NCI-H526 treated with DMSO at 0.1 percent for 48 hours (cell line): ENCODE measurements at places on chromosomes 1 and 21.

DNA sequence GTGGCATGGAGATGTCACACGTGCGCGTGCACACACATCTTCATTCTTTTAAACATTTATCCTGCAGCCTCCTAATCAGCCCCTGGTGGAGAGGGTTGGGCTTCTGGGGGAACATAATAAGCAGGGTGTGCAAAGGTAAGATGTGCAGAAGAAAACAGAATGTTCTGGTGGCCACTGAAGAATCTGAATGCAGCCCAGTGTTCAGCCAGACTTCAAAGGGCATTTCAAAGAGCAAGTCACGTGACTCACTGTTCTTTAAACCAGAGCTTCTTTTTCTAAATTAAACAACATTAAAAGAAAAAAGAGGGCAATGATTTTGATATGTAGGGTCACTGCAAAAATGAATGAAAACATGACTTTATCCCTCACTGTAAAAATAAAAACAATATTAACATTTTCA, 89.8 kb downstream of the ABCA4 start:
- no peak for DNase-seq

GRCh38 chr1:44239331-44239960, 26.2 kb downstream of the DMAP1 start:
- DNase-seq = no peak

DNA sequence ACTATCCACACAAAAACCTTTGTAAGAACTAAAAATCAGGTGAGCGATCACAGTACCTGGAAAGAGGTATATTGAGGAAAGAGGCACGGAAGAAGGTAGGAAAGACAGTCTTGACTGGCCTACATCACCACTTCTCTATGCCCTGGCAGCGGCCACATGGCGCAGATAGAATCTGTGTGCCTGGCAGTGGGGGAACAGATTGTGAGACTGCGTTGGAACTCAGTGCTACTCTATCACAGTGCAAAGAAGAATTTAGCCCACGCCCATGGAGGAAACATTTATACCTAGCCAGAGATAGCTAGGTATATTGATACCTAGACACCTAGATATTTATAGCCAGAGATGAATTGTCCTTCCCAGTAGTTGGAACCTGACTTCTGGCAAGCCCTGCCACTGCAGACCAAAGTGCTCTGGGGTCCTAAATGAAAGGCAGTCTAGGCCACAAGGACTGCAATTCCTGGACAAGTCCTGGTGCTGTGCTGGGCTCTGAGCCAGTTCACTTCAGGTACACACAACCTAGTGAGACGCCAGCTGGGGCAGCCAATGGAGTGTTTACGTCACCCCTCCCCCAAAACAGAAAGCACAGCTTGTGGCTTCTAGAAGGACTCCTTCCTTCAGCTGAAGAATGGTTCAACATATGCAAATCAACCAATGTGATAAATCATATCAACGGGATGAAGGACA, 51.9 kb downstream of the DHX9 start:
- DNase-seq = no peak

GRCh38 chr1:83515578-83516154, 483.3 kb downstream of the TTLL7 start:
- no peak for DNase-seq

DNA sequence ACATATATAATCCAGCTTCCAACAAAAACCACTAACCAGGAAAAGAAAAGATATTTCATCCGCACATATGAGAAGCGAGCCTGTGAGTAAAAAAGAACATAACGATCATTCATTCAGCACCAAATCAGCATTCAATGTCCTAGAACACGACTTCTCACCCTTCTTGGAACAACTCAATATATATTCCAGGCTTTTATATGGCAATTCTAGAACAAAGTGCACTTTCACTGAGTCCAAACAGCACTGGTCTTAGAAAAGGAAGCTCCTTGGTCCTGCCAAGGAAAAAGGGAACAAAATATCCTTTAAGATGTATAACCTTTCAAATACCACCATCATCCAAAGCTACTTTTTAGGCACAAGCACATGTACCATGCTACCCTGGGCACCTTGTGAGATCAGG, 44.5 kb downstream of the RPL5 start:
- no peak for DNase-seq

DNA sequence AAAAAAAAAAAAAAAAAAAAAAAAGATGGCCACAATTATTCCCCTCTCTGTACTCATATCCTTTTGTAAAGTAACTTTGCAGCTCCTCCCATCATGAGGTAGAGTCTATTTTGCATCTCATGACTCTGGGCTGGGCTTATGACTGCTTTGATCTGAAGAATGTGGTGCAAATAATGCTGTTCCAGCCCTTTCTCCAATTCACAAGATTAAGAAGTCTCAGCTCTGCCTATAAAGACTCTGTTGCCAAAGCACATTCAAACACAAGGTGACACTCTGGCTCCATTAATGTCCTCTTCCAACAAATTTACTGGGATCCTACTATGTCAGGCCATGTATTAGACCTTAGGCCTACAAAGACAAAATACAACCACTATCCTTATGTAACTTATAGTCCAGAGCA, 64.8 kb upstream of the PTCH2 start:
- DNase-seq = no peak

- DNase-seq = no peak
These were observed 24.6 kb downstream of the MIXL1 start for GRCh38 chr1:226248091-226248490.

DNA sequence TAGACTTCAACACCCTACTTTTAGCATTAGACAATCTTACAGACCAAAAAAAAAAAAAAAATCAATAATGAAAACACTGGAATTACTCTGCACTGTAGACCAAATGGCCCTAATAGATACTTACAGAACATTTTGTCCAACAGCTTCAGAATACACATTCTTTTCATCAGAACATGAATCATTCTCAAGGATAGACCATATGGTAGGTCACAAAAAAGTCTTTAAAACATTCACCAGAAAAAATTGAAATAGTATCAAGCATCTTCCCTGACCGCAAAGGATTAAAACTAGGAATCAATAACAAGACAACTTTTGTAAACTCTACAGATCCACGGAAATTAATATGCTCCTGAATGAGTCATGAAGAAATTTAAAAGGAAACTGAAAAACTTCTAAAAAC, 22.5 kb downstream of the ZNF670 start:
- no peak for DNase-seq

GRCh38 chr1:175530183-175530582, 213.2 kb downstream of the TNR start:
- no peak for DNase-seq

- DNase-seq = peak; percentile 24
These were observed at the start of gene SLC45A1 for GRCh38 chr1:8317647-8318381. Gene SLC45A1, plus strand, starts transcription at chr1:8318114. Its CDS starts 6,216 bp downstream, at chr1:8324330.

- no peak for DNase-seq
These were observed 65.2 kb downstream of the PSMG1 start for GRCh38 chr21:39118061-39118460.

GRCh38 chr1:9075022-9075421, 5.6 kb upstream of the SLC2A5 start:
- peak; percentile 36 for DNase-seq

GRCh38 chr1:176193023-176193422, 14.1 kb downstream of the COP1 start:
- DNase-seq = no peak

DNA sequence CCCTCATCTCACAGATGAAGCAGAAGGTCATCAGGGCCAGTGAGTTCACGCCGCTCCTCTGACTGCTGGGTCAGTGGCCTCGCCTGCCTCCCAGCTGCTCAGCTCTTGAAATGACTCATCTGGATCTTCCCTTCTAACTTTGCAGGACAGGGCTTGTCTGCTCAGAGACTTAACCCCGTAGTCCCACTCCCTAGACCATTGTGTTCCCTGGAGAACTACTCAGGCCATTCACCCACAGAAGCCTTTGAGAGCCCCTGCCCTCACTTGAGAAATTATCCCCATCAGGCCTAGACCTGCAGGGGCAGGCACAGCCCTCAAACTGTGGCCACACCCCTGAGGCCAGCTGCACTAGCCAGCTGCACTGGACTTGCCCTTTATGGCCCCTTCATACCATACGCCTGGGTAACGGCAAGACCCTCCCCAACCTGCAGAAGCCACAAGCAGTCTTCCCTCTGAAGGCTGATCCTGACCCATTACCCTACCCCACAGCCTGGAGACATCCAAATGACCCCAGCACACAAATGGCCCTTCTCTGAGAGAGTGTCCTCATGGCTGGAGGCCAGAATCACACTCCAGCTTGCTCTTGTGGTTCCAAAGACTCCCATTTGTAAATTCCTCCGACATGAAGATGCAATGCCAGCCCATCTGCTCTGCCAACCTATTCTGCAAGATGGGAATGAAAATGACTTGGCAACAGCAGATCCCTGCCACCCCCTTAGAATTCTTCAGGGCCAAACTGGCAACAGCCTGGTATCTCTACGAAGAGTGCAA, 33.2 kb downstream of the RCSD1 start:
- no peak for DNase-seq
